Gastrocnemius medialis (tissue), 4 donors: ENCODE measurements at places on chromosomes 6 and 20. TPM values are rescaled to one million over a fixed set of nuclear protein-coding genes. Genes with fewer than 3 reads are reported as not detected.

Gene CLDN20
- total RNA-seq, result not detected

GRCh38 chr6:63790334-63790733, 154.7 kb downstream of the PHF3 start:
- H3K4me1 ChIP-seq, result no peaks in the 10 kb centered on the region
- no peak for DNase-seq
- no peak overlapping the region for H3K27ac ChIP-seq
- no peaks in the 10 kb centered on the region for H3K36me3 ChIP-seq
- no peaks in the 10 kb centered on the region for H3K27me3 ChIP-seq
- no peak overlapping the region for H3K4me3 ChIP-seq

GRCh38 chr6:41720262-41720620, 15.2 kb downstream of the TFEB start:
- no peaks in the 10 kb centered on the region for H3K36me3 ChIP-seq
- no peak overlapping the region for H3K4me3 ChIP-seq
- H3K27ac ChIP-seq, result peak overlapping the region; percentile 98
- H3K27me3 ChIP-seq, result no peaks in the 10 kb centered on the region
- peaks cover 100% of the 10 kb centered on the region for H3K4me1 ChIP-seq

- H3K36me3 ChIP-seq, result no peaks in the 10 kb centered on the region
- H3K27ac ChIP-seq, result no peak overlapping the region
- no peaks in the 10 kb centered on the region for H3K27me3 ChIP-seq
- DNase-seq, result no peak
- no peak overlapping the region for H3K4me3 ChIP-seq
These were observed 312.8 kb upstream of the SULF2 start for GRCh38 chr20:48098099-48098498.

Gene GGTLC1
- not detected for total RNA-seq

GRCh38 chr20:5927749-5928462, 22.4 kb downstream of the TRMT6 start:
- no peaks in the 10 kb centered on the region for H3K36me3 ChIP-seq
- no peak overlapping the region for H3K27ac ChIP-seq
- no peaks in the 10 kb centered on the region for H3K4me1 ChIP-seq
- no peak for DNase-seq
- no peaks in the 10 kb centered on the region for H3K27me3 ChIP-seq

Gene NRSN1
- not detected for total RNA-seq

- no peaks in the 10 kb centered on the region for H3K4me1 ChIP-seq
- peak; percentile 27 for DNase-seq
- H3K27ac ChIP-seq, result peak overlapping the region; percentile 50
These were observed 15.8 kb upstream of the THBS2 start for GRCh38 chr6:169269180-169270076.

DNA sequence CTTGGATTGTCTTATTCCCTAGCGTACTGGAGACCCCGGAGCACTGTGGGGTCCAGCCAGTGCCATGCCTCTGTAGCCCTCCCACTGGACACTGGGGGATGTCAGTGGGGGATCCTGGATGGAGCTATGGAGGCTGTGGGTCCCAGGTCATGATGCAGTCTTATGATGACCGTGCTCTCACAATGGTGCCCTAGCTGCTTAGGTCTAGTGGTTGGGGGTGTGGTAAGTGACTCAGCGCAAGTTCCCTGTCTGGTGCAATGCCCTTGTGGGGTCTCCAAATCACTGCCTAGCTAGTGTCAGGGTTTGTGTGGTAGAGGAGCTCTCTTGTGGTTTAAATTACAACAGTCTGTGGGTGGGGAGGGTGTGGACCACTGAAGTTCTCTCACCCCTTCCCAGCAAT, 135.4 kb downstream of the CDC5L start:
- no peaks in the 10 kb centered on the region for H3K4me1 ChIP-seq
- no peak overlapping the region for H3K4me3 ChIP-seq
- no peak for DNase-seq
- no peaks in the 10 kb centered on the region for H3K36me3 ChIP-seq
- no peaks in the 10 kb centered on the region for H3K27me3 ChIP-seq

DNA sequence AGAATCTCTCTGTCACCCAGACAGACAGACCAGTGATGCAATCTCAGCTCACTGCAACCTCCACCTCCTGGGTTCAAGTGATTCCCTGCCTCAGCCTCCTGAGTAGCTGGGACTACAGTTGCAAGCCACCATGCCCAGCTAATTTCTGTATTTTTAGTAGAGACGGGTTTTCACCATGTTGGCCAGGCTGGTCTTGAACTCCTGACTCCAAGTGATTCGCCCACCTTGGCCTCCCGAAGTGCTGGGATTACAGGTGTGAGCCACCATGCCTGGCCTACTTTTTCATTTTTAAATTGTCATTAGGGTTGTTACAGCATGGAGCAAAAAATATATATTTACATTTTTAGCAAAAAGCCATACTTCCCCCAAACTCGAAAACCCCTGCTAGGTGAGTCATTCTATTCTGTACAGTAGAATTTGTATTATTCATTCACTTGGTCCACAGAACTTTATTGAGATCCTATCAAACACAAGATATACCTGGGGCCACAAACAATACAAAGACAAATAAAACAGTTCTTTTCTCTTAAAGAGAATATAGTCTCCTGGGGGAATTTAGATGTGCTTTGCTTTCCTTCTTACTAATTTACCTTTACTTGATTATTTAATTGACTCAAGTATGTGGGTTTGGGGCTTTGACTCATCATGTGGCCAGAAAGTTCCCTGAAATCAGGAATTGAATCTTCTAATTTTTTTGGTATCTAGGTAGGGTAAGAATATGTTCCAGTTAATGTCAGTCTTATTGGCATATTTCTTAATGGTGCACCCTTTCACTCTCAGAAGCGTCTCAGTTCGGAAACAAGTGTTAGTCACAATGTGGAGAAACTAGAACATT, 16.6 kb upstream of the CCND3 start:
- no peak for DNase-seq
- no peak overlapping the region for H3K27ac ChIP-seq
- no peak overlapping the region for H3K4me3 ChIP-seq
- no peaks in the 10 kb centered on the region for H3K4me1 ChIP-seq
- H3K27me3 ChIP-seq, result no peaks in the 10 kb centered on the region

Gene SLC17A3
- total RNA-seq, result 0.22 TPM

GRCh38 chr6:109424946-109425345, 15.5 kb downstream of the PPIL6 start:
- no peak overlapping the region for H3K27ac ChIP-seq
- no peaks in the 10 kb centered on the region for H3K27me3 ChIP-seq
- H3K4me1 ChIP-seq, result peaks cover 10% of the 10 kb centered on the region

- no peaks in the 10 kb centered on the region for H3K4me1 ChIP-seq
- H3K27ac ChIP-seq, result no peak overlapping the region
- peaks cover 87% of the 10 kb centered on the region for H3K27me3 ChIP-seq
- no peak for DNase-seq
- H3K36me3 ChIP-seq, result no peaks in the 10 kb centered on the region
These were observed 23.7 kb downstream of the POM121L2 start for GRCh38 chr6:27288136-27289044.

DNA sequence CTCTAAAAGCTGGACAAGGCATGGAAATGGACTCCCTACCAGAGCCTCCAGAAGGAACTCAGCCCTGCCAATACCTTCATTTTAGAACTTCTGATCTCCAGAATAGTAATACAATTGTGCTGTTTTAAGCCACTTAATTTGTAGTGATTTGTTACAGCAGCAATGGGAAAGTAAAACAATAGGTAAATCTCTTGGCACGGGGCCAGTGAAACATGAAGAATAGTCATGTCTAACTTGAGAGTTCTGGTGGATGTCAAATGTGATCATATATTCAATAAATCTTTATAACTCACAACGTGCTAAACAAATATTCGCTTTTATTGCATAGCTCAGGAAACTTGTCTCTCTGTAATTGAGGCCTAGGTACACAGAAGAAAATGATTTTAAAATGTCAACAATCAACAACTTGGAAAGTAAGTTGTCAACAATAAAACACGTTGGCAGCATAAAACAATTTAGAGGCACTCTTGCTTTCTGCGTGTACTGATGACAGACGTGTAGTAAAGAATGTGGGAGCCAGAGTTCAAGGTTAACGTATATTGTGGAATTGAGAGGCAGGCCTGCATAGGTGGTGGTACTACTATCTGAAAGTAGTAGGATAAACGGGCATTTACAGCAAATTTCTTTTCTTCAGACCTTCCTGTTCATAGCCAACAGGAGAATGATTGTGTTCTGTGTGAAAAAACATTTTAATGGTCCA, 140.5 kb upstream of the OPRM1 start:
- no peaks in the 10 kb centered on the region for H3K27me3 ChIP-seq
- no peaks in the 10 kb centered on the region for H3K36me3 ChIP-seq
- no peaks in the 10 kb centered on the region for H3K4me1 ChIP-seq
- H3K27ac ChIP-seq, result no peak overlapping the region
- H3K4me3 ChIP-seq, result no peak overlapping the region

Gene MUC22
- 0.24 TPM for total RNA-seq

DNA sequence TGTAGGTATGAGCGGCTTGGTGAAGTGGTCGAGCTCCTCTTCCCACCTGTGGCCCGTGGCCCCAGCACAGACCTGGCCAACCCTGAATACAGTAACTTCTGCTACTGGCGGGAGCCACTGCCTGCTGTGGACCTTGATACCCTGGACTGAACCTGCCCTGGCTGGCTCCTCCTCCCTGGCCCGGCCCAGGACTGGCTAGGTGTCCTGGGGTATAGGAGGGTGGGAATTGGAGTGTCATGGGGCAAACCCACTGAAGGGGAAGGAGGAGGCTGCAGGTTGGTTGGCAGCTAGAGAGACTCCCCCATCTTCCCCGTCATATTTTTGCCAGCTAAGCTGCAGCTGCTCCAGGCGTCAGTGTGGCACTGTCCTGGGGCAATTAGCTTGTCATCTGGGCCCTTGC, 7.9 kb downstream of the EMILIN3 start:
- H3K36me3 ChIP-seq, result no peaks in the 10 kb centered on the region
- no peak for DNase-seq
- no peak overlapping the region for H3K27ac ChIP-seq

GRCh38 chr6:167422934-167423333, 98.0 kb downstream of the TTLL2 start:
- H3K4me3 ChIP-seq, result no peak overlapping the region
- H3K27ac ChIP-seq, result no peak overlapping the region

GRCh38 chr6:106005013-106005412, 81.1 kb upstream of the PRDM1 start:
- H3K36me3 ChIP-seq, result no peaks in the 10 kb centered on the region
- no peaks in the 10 kb centered on the region for H3K27me3 ChIP-seq
- no peak for DNase-seq
- no peak overlapping the region for H3K4me3 ChIP-seq
- H3K4me1 ChIP-seq, result no peaks in the 10 kb centered on the region

DNA sequence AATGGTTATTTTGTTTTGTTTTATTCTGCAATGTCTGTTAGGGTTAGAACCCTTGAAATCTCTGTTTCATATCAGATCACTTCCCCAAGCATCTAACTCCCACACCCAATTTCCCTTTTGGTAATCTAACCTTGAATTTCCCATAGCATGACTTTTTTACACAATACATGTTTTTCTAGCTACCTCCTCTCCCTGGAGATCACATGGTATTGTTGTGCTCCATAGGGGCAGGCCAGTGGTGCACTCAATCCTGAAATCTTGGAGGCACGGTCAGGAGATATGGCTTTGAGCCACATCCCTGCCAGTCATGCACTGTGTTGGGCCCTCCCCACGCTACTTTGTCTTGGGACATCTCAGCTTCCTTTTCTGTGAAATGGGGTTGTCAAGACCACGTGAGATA, 36.7 kb upstream of the NNAT start:
- H3K27me3 ChIP-seq, result no peaks in the 10 kb centered on the region
- no peak overlapping the region for H3K27ac ChIP-seq
- no peak for DNase-seq
- no peak overlapping the region for H3K4me3 ChIP-seq

Gene KIF25
- total RNA-seq, result 1.0 TPM

Gene RXRB
- total RNA-seq, result 20.8 TPM

Gene CNBD2
- total RNA-seq, result 18.7 TPM

Gene RCAN2
- total RNA-seq, result 48.3 TPM

Gene DIDO1
- 27.8 TPM for total RNA-seq
